Stimulated activated CD8-positive, alpha-beta memory T cell treated with anti-CD3 and anti-CD28 coated beads, Interleukin-15, amount 100 ng/mL, for 24 hours (primary cell): ENCODE measurements at places on chromosomes 3 and 15.

DNA sequence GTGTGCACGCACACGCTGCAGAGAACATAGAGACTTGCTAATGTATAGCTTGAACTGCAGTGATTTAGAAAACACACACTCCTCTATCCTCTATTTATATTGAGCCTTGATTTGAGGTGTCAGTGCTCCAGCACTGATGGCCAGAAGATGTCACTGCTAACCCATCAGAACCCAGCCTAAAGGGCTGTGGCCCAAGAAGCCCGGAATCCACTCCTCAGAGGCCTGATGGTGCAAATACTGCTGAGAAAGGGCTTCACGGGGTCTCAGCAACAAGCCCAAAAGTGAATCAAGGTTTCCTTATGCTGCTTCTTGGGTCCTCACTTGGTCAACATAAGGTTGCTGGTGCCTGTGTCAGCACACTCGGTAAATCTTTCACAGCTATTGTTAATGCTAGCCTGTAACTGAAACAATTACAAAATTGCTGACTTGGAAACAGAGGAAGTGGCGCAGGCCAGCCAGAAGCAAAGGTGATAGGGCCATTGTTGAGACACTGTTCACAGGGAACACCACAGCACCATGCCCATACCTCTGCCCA, 60.3 kb downstream of the HEG1 start:
- no peak for DNase-seq

- no peak for DNase-seq
Observed at GRCh38 chr15:40911141-40911540, 16.9 kb downstream of the VPS18 start.

DNA sequence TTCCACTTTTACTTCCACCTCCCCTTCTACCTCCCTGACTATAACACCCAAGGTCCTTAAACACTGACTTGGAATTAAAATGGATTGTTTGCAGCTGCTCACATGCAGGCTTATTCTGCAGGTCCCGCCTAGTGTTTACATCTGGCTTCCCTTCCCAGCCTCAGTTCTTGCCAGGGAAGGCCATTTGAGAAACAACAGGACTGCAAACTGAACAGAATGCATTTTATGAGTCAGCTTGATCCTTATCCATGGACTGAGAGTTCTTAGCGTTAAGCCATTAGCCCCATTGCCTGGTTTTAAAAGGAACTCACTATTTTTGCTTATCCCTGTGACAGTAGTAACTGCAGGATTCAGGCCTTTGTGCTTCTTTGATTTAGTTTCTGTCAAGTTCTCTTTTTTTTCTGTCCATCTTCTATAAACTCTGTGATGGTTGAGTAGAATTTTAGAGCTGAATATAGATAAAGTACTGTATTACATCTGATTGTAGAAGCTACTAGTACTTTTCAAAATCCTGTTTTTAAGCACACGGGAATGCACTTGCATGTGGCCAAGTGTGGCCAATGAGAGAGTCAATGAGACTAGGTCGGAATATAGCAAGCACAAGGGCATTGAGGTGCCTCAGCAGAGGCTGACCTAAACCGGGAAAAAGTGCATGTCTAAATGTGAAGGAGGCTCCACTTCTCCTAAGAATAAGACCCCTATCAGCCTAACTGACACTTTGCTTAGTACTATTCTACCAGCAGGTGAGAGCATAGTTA, 106.4 kb downstream of the TUSC7 start:
- no peak for DNase-seq

- no peak for DNase-seq
Observed at GRCh38 chr15:56568466-56569167, 103.7 kb upstream of the MNS1 start.

DNA sequence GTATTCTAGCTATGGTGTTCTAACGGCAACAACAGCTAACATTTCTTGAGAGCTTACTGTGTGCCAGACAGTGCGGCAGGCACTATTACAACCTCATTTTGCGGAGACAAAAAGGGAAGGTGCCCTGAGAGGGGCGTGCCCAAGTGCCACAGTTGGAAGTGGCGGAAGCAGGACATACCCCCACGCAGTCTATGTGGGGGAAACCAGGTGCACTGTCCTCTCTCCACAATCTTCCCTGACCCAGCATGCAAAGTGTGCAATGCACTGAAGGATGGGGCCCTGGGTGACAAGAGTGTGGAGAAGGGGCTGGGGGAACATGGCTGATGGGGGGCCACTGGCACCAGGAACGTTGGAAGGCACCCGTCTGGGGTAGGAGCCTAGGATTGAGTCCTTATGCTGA, 8.6 kb downstream of the ANP32A start:
- DNase-seq = no peak

GRCh38 chr3:16770021-16770420, 114.7 kb upstream of the PLCL2 start:
- no peak for DNase-seq

DNA sequence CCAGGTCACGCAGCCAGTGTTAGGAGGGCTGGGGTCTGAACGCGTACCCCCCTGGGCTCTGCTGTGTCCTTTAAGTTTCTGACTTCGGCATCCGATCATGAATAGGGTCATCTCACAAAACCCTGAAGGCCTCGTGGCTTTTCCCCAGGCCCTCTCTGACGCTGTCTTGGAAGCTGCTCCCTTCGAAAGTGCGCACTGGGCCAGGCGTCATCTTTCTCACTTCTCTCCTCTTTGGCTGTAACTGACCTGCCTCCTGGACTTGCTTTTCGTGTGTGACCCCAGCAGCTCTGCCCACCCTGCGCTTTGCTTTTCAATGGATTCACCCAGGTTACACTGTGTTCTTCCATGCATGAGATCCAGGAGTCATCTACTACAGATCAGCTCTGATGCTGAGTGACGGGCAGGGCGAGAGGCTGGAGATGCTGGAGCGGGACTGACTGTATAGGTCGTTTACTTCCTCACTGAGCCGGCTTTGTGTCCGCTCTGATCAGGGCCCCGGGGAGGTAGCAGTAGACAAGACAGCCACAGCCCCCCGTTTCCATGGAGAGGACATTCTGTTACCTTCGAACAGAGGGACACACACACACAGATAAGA, 45.0 kb upstream of the PCSK6 start:
- DNase-seq = no peak

DNA sequence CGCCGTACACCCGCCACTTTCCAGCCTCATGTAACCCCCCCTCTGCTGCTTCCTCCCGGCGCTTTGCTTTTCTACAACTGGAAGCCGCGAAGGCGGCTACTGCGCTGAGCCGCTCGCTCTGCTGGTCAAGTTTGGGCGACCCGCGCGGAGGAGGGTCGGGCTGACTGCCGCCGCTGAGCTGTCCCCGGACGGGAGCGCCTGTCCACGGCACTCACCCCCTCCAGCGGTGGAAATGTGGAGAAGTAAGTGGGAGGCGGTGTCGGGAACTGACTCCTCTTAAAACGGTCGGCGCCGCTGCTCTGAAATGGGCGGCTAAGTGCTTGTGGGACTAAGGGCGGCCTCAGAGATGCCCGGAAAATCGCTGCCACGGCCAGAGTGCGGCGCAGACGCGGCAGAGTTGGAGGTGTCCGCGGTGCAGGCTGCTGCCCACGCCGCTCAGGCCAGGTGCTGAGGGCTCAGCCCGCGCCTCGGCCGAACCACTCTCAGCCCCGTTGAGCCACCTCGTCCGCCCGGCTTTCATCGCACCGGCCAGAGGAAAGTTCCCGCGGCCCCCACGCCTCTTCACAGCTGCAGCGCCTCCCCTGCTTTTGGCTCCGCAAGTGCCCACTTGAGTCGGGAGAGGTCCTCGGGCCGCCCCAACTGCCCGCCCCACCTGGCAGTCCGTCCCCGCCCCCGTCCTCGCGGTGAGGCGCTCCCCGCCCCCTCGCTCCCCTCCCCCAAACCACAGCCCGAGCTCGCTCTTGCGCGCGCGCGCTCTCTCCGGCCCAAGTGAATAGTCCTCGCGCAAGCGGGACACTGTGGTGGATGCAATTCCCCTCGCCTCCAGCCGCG, at the start of gene EPHA6:
Gene EPHA6, plus strand, starts transcription at position 775 of the 831 bp plus-strand sequence.
- DNase-seq = no peak

DNA sequence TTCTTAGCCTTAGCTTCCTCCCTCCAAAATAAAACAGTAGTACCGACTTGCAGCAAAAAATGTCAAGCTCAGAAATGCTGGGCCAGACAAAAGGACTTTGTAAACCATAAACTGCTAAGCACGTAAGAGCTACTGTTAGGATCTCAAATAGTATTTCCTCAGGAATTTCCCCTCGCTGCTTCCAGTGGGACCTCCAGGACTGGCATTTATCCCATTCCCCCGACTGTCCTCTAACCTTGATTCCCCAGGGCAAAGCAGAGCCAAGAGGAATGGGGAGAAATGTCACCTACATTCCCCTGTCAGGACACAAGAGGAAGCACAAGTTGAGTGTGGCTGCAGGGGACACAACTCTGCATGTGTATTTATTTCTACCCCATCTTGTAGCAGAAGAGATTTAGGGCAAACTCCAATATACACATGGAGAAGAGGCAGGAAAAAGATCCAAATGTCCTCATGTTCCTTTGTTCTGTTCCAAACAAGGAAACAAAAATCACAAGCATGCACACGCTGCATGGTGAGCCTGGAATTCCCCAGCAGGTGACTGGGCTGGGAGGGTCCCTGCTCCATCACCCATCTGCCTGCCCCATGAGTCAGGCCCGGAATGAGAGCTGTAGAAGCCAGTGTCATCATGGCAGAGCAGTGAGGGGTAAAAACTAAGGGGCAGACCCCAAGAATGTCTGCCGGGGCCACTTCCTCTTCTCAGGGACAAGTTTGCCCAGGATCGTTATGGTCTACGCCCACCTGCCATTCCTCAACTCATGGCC, 4.2 kb downstream of the STOML1 start:
- no peak for DNase-seq

- no peak for DNase-seq
Observed at GRCh38 chr15:71997691-71998090, 120.3 kb downstream of the MYO9A start.

GRCh38 chr3:122076491-122077292, 21.5 kb downstream of the CD86 start:
- no peak for DNase-seq

- DNase-seq = no peak
Observed at GRCh38 chr3:49629866-49630265, 44.3 kb upstream of the APEH start.

DNA sequence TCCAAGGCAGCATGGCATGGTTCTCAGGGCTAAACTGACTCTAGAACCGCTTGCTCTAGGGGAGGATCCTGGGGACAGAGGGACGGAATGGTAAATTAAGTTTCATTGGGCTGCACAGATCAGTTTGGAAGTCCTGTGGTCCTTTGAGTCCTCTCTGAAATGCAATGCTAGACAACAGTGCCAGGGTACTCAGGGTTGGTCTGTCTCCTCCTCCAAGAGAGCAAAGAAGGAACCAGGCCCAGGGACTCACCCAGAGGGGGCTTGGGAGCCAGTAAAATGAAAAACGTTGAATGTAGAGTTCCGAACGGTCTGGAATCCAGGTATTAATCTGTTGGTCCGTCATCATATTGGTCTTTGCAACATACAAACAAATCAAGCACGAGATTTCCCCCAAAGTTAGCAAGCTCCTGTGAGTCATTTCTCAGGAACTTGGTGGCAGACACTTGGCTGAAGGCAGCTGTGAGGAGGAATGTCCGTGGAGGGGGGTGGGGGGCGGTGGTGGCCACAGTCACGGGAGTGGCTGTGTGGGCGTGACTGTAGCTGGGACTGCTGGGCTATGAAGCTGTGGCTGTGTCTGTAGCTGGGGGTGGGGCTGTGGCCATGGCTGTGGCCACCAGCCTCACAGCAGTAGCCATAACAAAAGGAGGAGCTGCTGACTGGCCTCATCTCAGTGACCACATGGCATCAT, 361.0 kb downstream of the SHQ1 start:
- DNase-seq = no peak

- no peak for DNase-seq
Observed at GRCh38 chr3:139537795-139538621, 1.5 kb downstream of the RBP1 start.

- no peak for DNase-seq
Observed at GRCh38 chr15:54820098-54820497, 376.6 kb downstream of the RSL24D1 start.

- no peak for DNase-seq
Observed at GRCh38 chr3:151268267-151269235, 9.8 kb downstream of the P2RY14 start.

DNA sequence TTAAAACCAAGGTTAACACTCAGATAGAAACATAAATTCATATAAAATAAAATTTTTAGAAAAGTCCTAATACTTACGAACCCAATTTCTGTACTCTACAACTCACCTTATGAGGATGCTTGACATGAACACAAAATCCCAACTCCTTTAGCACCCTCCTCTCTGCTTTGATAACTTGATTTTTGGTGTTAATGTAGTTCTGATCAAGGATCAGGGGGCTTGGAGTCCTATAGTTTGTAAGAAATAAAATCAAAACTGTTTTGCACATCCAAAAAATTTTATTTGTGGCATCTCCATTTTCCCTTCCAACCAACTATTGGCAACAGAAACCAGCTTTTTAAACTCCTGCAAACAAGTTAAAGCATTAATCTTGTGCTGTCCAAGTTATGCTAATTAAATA, 7.0 kb downstream of the CCNL1 start:
- no peak for DNase-seq

GRCh38 chr15:101239724-101240136, 12.1 kb downstream of the CHSY1 start:
- no peak for DNase-seq

GRCh38 chr3:172065967-172066762, 26.8 kb downstream of the FNDC3B start:
- DNase-seq = no peak

DNA sequence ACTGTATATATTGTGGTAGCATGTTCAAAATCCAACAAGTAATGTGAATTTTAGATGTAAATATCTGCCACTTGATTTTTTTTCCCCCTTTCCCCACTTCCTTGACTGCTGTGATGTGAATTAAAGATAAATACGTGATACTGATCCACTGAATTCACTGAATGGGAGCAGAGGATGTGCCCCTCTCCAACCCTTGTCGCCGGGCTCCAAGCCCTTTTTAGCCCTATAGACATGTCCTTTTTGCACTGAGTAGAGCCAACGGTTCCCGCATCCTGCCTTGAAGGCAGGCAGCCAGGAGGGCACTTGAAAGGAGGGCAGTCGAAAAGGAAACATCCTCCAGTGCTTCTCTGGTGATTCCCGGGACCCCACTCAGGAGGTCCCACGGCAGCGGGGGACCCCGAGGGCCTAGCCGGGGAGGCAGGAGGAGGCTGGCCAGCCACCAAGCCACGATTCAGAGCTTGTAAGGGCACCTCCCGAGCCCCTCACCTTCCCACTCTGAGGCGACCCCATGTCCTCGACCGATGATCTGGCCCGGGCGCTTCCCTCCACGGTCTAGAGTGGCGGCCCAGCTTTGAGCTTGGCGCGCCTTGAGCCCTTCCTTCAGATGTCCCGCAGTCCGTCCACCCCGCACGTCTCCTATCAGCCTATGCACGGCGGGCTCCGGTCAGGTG, 901 bp upstream of the MANF start:
- DNase-seq = no peak

GRCh38 chr15:38885471-38885952, 320.9 kb upstream of the RASGRP1 start:
- no peak for DNase-seq

GRCh38 chr3:187188931-187189330, 8.4 kb upstream of the RTP1 start:
- DNase-seq = no peak
